ENCODE measurements at places on chromosomes 2 and 18. TPM values are rescaled to one million over a fixed set of nuclear protein-coding genes. Genes with fewer than 3 reads are reported as not detected.

CCNT2 gene
- 152 TPM for total RNA-seq

NEU2 gene
- total RNA-seq = not detected

DYNC1I2 gene
- 105 TPM for total RNA-seq

CRYGD gene
- not detected for total RNA-seq

- DNase-seq = peak; percentile 70
Observed at GRCh38 chr2:238286551-238286950, 1.9 kb downstream of the PER2 start.

- peak; percentile 48 for DNase-seq
Observed at GRCh38 chr2:84971510-84972206, 697 bp downstream of the KCMF1 start.

DNA sequence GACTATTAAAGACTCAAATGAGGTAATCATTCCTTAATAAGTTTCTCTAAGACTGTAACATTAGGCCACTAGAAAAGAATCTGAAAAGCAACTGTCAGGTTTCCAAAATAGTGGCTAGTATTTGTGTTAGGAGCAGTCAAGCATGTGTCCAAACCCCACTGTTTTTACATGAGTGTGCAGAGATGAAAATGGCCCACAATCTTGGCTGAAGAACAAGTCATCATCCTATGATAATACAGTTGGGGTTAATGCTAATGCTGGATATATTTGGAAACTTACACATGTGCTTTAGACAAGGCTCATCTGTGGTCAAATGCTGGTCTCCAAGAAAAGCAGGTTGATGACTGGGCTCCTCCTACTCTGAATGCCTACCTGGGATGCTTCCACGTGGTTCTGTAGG is 73.6 kb downstream of the MAIP1 start:
- no peak for DNase-seq

- DNase-seq = no peak
Observed at GRCh38 chr18:38576349-38576748, 1010.8 kb upstream of the CELF4 start.

DNA sequence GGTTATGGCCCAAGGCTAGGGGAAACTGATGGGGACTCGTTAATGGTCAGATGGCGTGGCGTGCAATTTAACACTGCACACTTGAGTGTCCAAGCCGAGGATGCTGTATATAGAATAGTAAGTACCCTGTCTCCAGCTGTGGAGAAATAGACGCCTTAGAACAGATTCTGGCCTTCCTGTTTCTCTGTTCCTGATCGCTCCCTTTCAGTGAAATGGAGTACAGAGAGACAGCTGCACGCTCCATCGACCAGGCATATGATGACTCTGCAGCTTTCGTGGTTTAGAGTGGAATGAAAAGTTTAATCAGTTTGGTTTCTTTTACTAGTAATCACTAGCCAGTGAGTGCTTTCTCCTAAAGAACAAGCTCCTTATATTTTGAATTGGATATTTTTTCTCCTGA is 213.4 kb downstream of the NEDD4L start:
- DNase-seq = no peak

- no peak for DNase-seq
Observed at GRCh38 chr2:12032975-12033374, 286.5 kb downstream of the LPIN1 start.

DNA sequence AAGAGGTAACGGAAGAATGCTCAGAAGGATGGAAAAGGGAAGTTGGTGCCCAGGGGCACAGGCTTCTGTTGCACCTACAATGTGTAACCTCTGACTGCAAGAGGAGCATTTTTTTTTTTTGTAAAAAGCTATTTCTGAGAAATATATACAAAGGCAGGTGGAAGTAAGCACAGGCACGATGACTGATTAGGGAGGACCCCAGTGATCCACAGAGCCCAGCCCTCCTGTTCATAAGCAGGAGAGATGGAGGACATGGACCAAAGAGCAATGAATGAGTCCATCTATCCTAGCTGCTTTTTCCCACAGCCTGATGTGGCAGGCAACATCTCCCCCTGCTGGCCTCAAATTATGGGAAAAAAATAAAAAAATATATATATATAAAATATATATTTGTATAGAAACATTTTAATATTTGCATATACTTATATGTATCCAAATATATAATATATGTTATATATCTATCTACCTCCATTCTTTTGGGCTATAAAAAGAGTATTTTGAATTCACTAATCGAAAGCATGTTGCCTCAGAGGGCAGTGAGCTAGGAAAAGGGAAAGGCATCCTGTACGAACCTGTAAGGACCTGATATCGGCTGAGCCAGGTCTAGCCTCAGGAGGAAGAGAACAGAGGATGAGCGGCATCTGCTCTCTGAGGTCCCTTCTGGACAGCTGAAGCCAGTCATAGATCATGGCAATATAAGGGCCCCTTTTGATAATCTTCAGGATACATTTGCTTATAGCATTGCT is 166.0 kb upstream of the STK17B start:
- no peak for DNase-seq

DNA sequence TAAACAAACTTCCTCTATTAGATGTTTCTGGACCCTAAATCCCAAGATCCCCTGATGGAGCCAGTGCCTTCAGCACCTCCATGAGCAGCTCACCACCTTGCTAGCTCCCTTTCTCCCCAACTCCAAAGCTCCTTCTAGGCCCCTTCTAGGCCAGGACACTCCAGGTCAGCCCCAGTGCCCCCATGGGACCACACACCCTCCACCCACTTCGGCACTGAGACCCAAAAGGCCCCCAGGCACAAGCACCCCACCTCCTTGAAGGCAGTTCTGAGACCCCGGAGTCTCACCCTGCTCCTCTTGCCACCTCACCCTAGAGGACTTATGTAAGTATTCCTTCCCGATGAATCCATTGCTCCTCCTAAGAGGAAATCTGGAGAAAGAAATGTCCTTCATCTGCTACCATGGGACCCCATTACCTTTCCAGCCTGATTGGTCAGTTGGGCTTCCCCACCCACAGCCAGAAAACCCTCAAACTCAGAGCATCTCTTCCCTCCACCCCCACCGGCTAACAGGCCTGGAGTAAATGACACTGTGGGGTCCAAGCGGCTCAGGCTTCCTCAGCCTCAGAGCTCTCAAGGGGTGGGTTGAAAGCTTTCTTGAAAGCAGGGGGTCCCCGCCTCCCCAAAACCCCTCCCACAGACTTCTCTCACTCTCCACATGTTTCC is 9.8 kb upstream of the ARMC9 start:
- no peak for DNase-seq

DNA sequence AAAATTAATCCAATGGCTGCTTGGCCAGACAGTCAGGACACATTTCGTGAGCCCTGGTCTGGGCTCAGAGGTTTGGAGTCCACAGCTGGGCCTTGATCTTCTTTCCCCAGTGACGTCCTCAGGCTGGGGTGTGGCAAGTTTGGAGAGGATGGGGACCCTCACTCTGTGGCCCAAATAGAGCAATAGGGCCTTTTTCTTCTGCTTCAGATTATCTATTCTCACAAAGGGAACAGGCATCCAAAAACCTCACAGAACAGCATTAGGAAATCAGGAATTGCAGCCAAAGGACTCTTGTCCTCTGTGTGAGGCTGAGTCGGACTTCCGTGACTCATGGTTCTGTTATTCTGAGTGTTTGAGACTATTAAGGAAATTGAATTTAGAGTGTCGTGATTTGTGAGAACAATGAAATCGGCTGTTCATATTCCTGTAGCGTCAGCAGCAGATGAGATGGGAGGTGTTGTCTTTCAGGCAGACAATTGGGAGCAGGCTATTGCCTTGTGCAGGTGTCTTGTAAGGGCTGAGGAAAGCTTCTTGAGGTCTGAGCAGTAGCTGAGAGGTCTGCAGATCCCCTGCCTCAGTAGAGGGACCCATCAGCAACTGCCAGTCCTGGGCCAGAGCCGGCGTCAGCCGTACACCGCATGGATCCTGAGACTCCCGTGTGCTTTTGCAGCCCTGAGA is 113.8 kb downstream of the SH3RF3 start:
- peak; percentile 65 for DNase-seq

DNA sequence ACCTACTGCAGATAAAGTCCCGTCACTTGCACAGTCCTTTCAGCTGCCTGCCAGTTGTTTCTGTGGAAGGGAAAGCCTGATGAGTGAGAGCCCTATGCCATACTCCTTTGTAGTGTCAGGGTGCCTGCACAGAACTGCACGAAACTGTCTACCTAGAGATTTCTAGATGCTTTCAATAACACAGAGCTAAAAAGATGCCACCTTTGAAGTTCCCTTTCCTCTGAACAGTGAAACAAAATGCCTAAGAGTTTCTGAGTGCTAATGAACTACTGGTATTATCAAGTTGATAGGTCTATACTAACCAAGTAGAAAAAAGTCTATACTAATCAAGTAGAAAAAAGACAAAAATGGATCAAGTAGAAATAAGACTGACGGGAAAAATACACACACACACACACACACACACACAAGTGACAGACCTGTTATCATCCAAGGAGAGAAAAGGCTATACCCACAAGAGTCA is 79.0 kb downstream of the TLK1 start:
- DNase-seq = no peak

GRCh38 chr18:68083776-68084175 is 567.3 kb upstream of the DSEL start:
- no peak for DNase-seq

GRCh38 chr2:19838616-19839015 is 63.2 kb downstream of the TTC32 start:
- DNase-seq = no peak

DNA sequence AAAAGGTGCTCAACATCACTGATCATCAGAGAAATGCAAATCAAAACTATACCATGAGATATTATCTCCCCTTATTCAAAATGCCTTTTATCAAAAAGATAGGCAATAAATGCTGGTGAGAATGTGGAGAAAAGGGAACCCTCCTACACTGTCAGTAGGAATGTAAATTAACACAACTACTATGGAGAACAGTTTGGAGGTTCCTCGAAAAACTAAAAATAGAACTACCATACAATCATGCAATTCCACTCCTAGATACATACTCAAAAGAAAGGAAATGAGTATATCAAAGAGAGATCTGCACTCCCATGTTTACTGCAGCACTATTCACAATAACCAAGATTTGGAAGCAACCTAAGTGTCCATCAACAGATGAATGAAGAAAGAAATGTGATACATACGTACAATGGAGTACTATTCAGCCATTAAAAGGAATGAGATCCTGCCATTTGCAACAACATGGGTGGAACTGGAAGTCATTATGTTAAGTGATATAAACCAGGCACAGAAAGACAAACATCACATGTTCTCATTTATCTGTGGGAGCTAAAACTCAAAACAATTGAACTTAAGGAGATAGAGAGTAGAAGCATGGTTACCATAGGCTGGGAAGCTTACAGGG is 63.8 kb downstream of the MAP4K3 start:
- no peak for DNase-seq

- no peak for DNase-seq
Observed at GRCh38 chr2:237027712-237028029, 58.0 kb upstream of the COPS8 start.
